Stimulated activated CD8-positive, alpha-beta memory T cell treated with anti-CD3 and anti-CD28 coated beads, Interleukin-4, amount 100 ng/mL, for 1 hour (primary cell): ENCODE measurements at places on chromosomes 5 and 9.

- no peak for DNase-seq
Measured at GRCh38 chr5:35745193-35745592, 111.5 kb upstream of the IL7R start.

DNA sequence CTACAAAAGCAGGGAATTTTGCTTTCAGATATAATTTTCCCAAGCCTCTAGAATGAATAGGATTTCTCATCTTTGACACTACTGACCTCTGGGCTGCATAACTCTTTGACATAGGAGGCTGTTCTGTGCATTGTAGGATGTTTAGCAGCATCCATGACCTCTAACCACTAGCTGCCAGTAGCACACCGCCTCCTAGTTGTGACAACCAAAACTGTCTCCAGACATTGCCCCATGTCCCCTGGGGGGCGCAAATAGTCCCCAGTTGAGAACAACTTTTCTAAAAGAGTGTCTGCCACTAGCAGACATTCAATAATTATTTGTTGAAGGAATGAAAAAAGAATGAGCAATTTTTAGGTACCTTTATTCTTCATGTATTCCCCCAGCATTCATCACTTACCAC is 51.8 kb downstream of the POU4F3 start:
- DNase-seq: no peak

- DNase-seq: no peak
Measured at GRCh38 chr5:6333182-6333905, 45.0 kb downstream of the MED10 start.

DNA sequence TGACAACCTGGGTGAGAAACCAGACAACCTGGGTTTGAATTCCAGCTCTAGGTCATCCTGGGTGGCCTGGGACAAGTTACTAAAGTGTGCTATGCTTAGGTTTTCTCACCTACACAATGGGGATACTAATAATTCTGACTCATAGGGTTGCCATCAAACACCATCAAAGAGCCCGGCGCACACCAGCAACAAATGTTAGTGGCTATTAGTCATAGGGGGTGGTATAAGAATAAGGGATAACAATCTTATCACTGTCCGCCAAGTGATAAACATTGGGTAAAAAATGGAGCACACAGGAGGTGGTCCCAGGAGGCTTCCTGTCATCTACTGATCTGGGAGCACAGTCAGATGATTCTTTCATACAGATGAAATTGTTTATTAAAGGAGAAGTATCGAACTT is 61.4 kb upstream of the AFAP1L1 start:
- DNase-seq: no peak
